ENCODE measurements at places on chromosomes 2 and 18.

DNA sequence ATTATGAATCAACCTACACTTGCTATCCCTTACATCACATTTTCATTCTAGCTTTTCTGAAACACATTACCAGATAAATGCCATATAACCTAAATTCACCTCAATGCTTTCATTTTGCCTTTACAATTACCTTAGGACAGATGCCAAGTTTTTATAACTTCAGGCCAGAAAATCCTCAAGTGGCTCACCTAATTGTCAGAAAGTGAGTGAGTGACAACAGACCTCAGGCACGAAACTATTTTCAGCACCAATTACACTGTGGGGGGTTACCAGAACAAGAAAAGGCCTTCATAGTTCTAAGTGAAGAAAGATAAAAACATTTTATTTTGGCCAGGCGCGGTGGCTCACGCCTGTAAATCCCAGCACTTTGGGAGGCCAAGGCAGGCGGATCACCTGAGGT, 52.3 kb upstream of the ST8SIA5 start:
- no peak for DNase-seq

GRCh38 chr2:207283356-207283755, 117.6 kb upstream of the KLF7 start:
- DNase-seq, result peak; percentile 45

- no peak for DNase-seq
Measured at GRCh38 chr18:22840606-22841144, 92.5 kb upstream of the RBBP8 start.

DNA sequence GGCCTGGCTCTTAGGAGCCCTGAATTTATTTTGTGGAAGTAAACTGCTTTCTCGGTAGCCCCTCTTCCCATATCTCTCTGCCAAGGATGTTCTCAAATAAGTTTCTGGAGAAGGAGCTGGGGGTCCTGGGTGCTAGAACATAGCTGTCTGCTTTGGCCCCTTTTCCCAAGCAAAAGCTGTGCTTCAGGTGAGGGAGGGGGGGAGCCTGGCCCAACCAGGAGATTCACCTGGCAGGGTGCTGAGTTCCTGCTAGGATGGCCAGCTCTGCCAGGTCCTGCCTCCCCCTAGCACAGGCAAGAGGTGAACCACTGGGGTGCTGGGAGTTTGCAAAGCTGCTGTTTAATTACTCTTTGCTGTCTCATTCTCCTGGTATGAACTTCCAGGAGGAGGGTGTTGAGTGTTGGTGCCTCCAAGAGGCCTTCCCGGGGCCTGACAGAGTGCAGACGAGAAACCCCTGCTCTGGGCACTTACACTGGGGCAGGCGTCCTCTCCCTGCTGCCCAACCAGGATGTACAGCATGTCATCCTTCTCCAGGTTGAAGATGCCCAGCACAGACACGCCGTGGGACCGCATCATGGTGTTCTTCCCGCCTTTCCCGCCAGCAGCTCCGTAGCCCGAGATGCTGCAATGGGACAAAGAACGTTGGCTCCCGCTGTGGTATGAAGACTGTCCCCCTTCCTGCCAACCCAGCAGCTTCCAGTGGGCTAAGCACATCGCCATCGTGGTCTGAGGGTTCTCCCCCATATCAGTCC, 124.2 kb downstream of the CLIP4 start:
- DNase-seq, result no peak

- DNase-seq, result peak; percentile 2
Measured at GRCh38 chr18:25669741-25670140, 317.8 kb upstream of the ZNF521 start.

GRCh38 chr2:120596990-120597594, 138.6 kb upstream of the GLI2 start:
- no peak for DNase-seq

DNA sequence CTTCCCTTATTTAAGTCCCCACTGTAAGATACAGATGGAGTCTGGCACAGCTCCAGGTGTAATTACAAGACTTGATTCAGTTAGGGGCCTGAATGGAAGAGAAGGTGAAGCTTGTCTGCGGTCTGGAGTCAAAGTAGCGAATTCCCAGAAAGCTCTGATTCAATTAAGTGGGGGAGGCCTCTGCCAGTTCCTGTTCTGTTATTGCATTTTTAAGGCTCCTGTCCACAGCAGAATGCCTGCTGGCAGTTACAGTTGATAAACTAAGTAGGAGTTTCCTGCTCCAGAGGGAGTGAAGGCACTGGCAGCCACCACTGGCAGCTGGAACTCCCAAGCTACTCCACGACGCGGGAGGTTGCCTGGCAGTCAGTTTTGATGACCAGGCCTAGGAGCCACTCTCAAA, 181.1 kb downstream of the SOCS6 start:
- no peak for DNase-seq

DNA sequence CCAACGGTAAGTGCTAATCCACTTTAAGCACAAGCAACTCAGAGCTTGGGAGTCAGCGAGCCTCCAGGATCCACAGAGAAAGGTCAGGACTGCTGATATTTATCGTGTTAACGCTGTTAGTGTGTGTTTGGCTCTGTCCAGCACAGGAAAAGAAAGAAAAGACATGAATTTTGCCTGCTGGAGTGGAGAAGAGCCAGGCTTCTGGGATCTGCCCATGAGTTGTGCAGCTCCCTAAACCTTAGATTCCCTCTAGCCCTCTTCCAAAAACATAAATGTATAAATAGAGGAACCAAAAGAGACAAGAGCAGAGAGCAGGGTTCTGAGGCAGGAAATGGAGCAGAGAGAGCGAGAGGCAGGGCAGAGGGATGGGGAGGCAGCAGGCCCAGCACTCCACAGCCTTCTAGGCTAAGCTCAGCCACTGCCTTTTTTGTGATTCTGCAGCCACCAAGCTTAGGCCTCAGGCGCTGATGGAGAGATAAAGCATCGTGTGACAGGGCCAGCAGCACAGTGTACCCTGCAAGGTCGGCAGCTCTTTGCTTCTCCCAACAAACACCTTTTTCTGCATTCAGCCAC, 14.5 kb upstream of the MAT2A start:
- DNase-seq, result peak; percentile 43

- DNase-seq, result no peak
Measured at GRCh38 chr2:103176294-103176915, 414.6 kb downstream of the TMEM182 start.

DNA sequence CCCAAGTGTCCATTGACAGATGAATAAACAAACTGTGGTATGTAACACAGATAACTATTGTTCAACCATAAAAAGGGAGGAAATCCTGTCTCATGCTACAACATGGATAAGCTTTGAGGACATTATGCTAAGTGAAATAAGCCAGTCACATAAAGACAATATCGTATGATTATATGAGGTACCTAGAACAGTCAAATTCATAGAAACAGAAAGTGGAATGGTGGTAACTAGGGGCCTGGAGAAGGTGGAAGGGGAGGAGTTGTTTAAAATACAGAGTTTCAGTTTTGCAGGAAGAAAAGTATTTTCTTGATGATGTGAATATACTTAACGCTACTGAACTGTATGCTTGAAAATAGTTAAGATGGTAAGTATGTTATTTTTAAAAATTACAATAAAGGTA, 304.6 kb upstream of the CXCR4 start:
- no peak for DNase-seq

- DNase-seq, result no peak
Measured at GRCh38 chr2:37854676-37855282, 70.3 kb upstream of the RMDN2 start.

GRCh38 chr2:68519236-68519635, 51.9 kb downstream of the APLF start:
- DNase-seq, result no peak

DNA sequence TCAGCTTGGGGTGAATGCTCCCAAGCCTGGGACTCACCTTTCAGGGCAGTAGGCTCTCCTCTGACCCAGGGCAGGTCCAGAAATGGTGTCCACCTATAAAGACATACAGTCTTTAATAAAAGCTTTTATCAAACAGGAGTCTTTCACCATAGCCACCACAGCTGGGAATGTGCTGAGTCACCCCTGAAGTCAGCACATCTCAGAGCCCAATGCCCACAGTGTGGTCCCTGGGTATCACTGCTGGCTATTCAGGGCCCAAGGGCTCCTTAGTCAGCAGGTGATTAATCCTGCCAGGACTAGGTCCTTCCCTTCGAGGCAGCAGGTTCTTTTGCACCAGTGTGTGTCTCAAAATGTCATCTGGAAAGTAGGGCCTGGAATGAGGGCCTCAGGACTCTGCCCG, 181.9 kb downstream of the MEMO1 start:
- no peak for DNase-seq
